ENCODE measurements at places on chromosomes 4 and X.

GRCh38 chr4:14143892-14144291, 516.4 kb upstream of the BOD1L1 start:
- DNase-seq, result no peak

DNA sequence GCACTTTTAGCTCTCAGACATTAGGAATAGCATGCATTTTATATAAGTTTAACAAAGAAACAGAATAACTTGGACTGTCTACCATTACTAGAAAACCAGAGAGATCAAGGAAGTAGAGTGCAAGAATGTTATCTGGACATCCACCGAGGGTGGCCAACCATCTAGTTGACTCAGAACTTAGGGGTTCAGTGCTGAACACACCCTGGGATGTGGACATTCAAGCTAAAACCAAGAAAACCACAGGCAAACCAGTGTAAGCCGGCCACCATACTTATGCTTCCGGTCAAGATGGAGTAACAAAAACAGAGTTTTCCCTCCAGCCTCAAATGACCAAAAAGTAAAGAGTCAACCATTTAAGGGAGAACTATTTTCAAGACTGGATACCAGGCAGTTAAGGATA, 181.4 kb upstream of the MXRA5 start:
- DNase-seq, result peak; percentile 13

DNA sequence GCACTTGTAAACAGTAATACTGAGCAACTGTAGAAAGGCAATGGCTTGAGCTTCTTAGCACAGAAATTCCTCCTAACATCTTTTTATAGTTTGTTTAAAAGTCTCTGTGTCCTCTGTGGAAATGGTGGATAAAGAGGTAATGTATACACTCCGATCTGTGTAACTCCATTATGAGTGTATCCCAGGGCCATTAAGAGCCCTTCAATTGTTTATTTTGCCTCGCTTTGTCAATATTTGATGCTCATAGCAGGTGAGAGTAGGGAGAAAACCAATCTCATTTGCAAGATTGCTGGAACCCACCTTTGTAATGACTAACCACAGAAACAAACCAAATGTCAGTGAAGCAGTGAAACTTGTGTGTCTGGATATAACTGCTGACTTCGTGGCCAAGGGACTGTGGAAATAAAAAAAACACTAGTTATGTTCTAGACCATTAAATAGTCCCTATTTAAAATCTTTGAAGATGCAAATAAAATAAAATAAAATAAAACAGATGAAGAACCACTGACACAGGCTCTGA, 598.2 kb upstream of the BOD1L1 start:
- DNase-seq, result no peak

- DNase-seq, result no peak
Observed at GRCh38 chr4:17367201-17367600, 144.7 kb downstream of the QDPR start.

GRCh38 chr4:16588149-16588548, 310.3 kb downstream of the LDB2 start:
- no peak for DNase-seq

- DNase-seq, result no peak
Observed at GRCh38 chr4:7000421-7001176, 42.6 kb upstream of the TADA2B start.

DNA sequence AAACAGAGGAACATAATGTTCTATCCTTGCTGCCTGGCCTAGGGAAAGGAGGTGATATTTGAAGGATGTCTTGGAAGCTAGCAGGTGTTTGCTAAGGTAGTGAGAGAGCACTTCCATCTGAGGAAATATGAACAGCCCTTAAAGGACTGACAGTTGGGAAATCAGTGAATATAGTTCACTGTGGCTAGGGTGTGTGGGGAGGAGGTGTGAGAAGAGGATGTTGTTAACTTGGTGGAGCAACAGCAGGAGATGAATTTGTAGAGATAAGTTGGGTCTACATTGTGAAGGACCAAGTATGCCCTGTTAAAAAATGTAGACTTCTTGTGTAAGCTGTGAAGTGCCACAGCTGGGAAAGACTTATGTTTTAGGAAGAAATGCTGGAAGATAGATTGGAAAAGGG, 25.5 kb downstream of the TBC1D19 start:
- DNase-seq, result no peak

DNA sequence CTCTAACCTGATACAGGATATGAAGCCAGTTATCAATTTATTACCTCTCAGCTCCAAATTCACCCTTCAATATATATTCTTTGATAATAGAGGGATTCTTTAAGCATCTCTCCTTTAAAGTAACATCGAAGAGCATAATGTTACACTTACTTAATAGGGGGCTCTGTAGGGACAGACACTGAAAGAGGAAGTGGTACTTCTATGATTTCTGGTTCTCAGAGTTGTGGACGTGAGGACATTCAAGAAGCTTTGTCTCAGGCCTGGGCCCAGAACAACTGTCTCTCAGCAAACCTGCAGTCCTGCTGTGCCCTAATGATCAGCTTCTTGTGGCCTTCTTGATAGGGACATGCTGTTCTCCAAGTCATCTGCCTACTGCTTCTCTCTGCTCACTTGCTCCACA, 4.2 kb upstream of the ZXDB start:
- DNase-seq, result no peak

DNA sequence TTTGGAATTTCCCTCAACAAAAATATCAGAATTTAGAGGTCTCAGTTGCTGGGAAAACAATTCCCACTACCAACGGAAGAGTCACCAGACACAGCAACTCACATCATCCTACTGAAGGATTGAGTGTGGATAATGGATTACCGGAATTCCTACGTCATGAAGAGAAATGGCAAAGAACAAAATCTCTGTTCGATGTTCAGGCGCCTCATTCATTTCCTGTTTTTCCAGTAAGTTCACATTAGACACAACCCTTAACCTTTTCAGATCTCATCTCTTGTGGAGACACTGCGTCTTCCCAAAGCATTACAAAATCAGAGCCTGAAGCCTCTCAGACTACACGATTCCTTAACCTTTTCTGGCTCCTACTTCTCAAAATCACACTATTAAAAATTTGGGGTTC, 58.5 kb upstream of the CPEB2 start:
- no peak for DNase-seq

GRCh38 chr4:105622269-105622668, 69.8 kb downstream of the ARHGEF38 start:
- peak; percentile 93 for DNase-seq

DNA sequence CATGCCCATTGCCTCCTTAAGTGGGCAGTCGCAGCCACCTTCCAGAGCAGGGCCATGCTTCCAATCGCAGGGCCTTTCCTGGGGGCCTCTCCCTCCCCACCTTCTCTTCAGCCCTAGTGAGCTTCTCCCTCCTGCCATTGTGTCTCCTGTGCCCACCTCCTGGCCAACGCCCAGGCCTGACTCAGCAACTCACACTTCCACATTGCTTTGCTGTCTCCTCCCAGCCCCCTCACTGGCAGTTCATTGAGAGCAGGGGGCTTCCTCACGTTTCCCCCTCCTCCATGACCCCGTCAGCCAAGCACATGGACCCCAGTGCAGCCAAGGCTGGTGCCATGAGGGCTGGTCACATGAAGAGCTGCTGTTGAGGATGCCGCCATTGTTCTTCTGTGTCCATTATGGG, 25.9 kb downstream of the HTRA3 start:
- no peak for DNase-seq

GRCh38 chr4:125849869-125850268, 535.1 kb downstream of the FAT4 start:
- DNase-seq, result peak; percentile 88
